ENCODE measurements at places on chromosomes 11 and 22. TPM values are rescaled to one million over a fixed set of nuclear protein-coding genes. Genes with fewer than 3 reads are reported as not detected.

MYRF gene
- 15.6 TPM for total RNA-seq

DNA sequence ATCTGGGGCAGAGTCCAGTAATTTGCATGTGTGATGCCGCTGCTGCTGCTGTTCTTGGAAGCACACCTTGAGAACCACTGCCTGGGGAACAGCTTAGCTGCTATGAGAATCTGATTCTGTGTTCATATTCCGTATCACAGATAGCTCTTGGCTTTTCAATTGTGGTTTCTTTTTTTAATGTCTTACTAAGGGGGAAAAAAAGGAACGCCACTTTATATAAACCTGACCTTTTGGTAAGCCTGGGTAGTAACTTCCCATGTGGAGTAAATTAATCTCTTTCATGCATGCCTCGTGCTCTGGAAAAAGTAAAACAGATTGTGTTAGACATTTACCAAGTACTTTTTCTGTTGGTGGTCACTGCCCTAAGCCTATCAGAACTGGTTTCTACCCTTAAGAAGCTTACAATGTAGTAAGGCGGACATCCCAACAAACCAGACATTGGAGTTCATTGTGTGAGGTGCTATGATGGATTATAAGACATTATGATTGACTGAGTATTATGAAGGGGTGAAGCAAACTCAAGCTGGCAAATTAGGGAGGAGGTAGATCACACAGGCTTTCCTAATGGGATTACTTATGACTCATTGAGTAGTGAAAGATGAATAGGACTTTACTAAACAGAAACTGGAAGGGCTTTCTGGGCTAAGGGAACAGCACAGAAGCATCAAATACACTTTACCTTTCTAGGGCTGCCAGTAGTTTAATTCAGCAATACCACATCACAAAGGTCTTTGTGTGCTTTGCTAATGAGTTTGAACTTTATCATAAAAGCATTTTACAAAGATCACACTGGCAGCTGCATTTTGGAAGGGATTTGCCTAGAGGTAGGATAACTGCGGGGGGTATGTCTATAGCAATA, 64.7 kb downstream of the MAML2 start:
- no peak for DNase-seq

DNA sequence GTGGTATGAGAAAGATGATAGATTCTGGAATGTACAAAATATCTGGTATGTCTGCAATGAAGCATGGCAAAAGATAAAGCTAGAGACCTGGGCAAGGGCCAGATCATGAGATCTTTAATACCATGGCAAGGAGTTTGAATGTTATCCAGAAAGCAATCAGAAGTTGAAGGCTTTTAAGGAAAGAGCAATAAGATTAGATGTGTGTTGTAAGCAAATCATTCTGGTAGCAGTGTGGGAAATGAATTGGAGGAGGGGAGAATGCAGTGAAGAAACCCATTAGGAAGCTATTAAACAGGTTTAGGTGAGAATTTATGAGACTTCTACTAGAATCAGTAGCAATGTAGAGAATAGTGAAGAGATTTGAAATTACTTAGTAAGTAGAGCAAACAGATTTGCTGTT, 32.2 kb upstream of the SYT9 start:
- DNase-seq: no peak

DNA sequence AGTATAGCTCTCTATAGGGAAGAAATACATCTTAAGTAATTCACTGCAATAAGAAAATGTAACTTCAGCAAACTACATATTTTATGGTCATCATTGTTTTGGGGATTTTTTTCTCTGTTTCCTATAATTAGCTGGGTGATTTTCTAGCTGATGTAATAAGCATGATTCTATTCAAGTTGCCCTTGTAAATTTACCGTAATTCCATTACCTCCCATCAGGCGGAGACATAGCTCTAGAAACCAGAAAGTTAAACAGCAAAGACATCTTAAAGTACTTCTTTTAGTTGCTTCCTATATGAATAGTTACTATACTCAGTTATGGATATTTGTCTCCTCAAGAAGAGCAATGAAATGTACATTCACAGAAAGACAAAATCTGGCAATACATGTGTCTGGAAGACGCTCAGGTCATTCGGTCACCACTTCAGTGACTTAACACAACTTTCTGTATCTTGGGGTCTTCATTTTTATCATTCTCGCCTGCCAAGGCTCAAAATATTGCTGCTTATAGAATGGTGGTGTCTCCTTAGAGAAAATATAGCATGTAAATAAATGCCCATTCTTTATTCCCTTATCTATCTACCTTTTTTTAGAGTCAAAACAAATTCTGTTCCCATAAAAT, 239.9 kb upstream of the ZC3H12C start:
- peak; percentile 19 for DNase-seq

MMP12 gene
- total RNA-seq: 5.4 TPM
